ENCODE measurements at places on chromosomes 13 and 19.

- peak; percentile 66 for DNase-seq
Observed at GRCh38 chr13:24247016-24247415, 62.4 kb upstream of the C1QTNF9 start.

DNA sequence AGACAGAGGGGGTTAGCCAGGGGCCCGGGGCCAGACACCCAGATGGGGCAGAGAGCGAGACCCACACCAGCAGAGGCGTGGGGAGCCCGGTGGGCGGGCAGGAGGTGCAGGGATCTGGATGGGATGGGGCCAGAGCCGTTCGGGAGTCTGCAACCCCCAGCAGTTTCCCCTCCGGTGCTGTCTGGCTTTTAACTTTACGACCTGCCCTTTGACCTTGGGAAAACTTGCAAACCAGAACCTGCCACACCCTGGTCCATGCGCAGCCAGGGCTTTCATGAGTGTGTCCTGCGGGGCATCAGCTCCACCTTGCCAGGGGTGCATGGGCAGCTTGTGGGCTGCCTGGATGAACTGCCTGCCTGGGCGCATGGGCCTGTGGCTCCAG lies 9.8 kb downstream of the JOSD2 start:
- no peak for DNase-seq

- DNase-seq = no peak
Observed at GRCh38 chr13:43939086-43939485, 59.4 kb downstream of the LACC1 start.

- no peak for DNase-seq
Observed at GRCh38 chr13:105878119-105878700, 657.3 kb downstream of the EFNB2 start.

DNA sequence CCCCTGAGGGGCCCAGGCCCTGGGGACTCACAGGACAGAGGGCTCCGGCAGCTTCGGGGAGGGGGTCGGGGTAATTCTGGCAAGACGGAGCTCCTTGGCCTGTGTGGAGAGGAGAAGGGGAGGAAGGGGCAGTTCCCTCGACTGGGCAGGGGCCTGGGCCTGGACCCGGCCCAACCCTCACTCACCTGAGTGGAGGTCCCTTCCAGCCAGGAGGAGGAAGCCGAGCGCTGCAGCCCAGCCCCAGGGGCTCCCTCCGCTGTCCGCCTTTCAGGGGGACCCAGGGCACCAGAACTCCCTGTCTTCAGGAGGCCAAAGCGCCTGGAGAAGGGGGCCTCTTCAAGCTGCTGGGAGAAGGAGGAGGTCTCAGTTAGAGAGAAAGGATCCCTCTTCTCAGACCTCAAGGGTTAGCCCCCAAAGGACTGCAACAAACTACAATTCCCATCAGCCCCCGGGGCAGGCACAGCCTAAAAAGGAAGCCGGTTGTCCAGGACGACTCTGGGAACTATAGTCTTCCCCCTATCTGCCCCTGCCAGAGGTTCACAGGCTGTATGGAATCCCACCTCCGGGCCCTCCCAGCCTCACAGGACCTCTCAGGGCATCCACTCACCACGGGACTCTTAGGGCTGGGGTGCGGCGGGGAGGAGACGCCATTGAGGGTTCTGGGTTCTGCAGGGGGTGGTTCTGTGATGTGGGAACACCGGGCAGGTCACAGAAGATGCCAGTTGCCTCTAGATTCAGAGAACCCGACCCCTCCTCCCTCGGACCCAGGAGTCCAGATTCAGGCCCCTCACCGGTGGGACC lies 19.8 kb downstream of the EPS8L1 start:
- DNase-seq = no peak

DNA sequence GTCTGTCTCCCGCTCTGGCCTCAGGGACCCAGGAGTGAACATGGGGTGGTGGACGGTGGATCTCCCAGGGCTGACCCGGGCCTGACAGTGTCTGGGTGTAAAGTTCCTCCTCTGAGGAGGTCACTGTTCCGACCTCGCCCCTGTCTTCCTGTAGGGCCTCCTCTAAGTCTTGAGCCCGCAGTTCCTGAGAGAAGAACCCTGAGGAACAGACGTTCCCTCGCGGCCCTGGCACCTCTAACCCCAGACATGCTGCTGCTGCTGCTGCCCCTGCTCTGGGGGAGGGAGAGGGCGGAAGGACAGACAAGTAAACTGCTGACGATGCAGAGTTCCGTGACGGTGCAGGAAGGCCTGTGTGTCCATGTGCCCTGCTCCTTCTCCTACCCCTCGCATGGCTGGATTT lies at the start of gene SIGLEC9:
Gene SIGLEC9, plus strand, starts transcription at position 178 of the 400 bp plus-strand sequence. Its CDS starts 69 bp downstream, at position 247.
- no peak for DNase-seq

- no peak for DNase-seq
Observed at GRCh38 chr13:46142776-46143175, 37.9 kb upstream of the CPB2 start.

DNA sequence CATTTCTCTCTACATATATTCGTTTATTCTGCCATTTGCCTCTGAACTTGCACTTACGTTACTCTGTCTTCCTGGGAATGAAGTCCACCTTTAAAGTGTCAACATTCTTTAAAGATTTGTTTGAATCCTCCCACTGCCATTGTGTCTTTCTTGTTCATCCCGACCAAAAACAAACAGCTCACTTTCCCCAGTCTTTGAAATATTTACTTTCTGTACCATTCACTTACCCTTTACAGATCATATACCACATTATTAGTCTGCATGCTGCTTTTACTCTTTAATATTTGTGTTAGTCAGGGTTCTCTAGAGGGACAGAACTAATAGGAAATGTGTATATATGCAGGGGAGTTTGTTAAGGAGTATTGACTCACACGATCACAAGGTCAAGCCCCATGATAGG lies 176.6 kb upstream of the STARD13 start:
- DNase-seq = no peak

DNA sequence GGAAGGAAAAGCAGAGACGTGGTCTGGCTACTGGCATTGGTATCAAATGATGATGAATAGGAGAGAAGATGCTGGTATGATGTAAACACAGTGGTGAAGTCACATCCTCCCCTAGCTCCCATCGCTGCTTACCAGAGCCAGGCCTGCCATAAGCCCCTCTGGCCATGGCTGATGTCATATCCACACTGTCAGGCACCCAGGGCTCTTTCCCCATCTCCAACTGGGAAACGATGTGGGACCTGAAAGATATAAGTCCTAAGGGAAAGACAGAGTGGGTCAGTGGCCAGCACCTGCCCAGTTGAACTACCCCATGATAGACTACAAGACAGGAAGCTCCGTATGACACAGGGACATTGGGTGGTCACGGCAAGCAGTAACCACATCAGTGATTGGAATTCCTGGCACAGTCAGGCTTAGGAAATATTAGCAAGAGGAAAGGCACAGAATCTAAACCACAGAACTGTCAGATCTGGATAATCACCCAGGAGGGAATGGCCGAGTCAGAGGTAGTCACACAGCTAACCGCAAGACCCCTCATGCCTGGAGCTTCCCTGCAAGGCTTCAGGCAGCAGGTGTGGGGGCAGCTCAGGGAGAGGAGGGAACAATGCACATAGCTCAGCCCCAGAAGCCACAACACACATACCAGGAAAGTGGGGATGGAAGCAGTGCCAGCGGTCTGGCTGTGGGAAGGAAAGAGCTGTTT lies 3.8 kb downstream of the ZNF792 start:
- no peak for DNase-seq

GRCh38 chr19:4303819-4304537 lies 420 bp upstream of the FSD1 start:
- DNase-seq = no peak

DNA sequence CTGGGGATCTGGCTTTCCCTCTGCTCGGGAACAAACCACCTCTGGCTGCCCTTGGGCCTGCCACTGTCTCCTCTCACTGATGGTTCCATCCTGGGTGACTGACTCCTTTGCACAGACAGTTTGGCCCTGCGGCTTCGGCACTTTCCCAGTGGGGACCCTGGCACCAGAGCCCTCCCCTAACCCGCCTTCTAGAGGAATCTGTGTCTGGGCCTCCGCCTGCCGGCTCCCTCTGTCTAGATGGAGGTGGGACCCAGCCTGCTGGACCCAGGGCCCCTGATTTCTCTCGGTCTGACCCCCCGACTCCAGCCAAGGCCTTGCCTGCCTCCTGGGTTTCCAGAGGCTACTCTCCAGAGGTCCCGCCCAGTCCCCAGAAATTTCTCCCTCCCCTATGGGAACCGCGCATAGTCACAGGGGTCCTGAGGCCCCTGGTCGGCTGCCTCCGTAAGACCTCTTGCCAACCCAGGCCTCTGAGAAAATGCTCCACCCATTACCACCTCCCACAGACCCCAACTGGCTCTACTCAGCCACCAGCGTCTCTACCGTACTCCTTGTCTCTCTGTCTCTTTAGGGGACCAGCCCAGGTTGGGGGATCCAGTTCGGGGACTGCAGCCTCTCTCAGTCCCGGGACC lies 2.7 kb downstream of the CCDC106 start:
- DNase-seq = no peak

GRCh38 chr13:45678282-45678681 lies 23.8 kb upstream of the CBY2 start:
- DNase-seq = no peak

DNA sequence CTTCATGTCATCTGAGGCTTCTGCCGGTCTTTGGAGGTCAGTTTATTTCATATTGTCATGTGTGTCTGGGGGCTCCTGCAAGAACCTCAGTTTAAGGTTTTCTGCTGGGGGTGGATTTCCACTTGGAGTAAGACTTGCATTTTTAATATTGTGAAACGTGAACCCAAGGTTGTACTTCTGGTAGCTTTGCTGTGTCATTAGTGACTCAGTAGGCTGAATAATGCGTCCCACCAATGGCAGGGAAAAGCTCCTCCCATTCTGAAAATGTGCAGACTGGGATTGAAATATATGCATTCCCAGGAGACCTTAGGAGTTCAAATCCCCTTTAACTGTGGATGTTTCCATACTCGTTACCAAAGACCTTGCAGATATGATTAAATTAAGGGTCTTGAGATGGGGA lies 46.2 kb downstream of the ING1 start:
- DNase-seq = no peak

DNA sequence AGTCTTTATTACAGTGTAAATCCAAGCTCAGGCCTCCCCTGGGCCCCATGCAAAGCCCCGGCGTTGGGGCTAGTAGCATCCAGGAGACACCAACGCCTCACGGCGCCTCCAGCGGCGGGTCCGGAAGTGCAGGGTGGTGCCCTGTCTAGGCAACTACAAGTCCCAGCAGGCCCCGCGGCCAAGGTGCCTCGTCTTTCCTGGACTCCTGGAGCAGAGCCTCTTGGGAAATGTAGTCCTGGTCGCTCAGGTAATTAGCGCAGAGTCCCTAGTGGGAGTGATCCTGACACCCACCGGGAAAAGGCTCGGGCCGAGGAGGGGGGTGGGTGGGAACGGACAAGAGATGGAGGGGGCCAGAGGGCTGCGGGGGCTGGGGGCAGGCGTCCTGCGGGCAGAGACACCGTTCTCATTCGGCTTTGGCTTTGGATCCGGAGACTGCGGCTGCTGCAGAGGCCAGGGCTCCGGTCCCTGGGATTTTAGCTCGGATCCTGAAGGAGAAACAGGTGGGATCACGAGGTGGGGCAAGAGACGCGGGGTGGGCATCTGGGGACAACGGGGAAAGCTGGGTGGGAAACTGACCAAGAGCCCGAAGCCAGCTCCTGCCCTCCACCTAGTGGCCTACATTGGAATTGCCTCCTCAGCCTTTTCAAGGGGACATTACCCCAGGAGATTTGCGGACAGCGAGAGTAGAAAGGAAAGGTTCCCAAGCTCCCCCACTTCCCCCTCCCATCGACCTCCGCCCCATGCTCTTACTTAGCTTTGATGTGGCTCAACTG lies 11.4 kb downstream of the RTN2 start:
- DNase-seq = peak; percentile 94

DNA sequence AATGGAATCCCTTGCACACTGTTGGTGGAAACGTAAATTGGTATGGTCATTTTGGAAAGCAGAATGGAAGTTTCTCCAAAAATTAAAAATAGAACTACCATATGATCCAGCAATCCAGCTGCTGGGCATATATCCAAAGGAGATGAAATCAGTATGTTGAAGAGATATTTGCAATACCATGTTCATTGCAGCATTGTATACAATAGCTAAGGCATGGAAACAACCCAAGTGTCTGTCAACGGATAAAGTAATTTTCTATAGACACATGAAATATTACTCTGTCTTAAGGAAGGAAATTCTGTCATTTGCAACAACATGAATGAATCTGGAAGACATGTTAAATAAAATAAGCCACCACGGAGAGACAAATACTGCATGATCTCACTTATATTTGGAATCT lies 124.7 kb downstream of the GPC5 start:
- DNase-seq = no peak

DNA sequence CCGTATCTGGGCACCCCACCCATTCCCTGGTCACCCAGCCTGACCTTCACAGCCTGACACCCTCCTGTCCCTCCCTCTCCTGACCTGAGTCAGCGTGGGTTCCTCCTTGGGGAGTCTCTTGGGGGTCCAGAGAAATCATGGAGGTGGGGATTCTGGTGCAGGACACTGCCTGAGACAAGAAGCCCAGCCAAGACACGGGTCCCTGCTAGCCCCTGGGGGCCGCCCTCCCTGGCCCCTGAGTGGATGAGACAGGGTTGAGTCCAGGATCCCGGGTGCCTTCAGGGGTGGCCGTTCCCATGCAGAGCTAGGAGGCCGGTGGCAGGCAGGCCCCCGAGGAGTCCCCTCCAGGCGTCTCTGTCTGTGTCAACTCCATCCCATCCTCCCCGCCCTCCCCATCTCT lies 1.6 kb downstream of the MAP2K7 start:
- DNase-seq = no peak

GRCh38 chr19:16325641-16326400 lies 1.2 kb downstream of the KLF2 start:
- no peak for DNase-seq

- no peak for DNase-seq
Observed at GRCh38 chr19:3712663-3713611, 4.8 kb downstream of the TJP3 start.

- no peak for DNase-seq
Observed at GRCh38 chr19:37803249-37803840, 24.0 kb upstream of the ZNF573 start.

GRCh38 chr13:27034678-27035111 lies 136.9 kb downstream of the USP12 start:
- DNase-seq = no peak

- peak; percentile 75 for DNase-seq
Observed at GRCh38 chr13:71867131-71867814, at the start of gene DACH1. Gene DACH1 (minus strand): TSS chr13:71867204.

DNA sequence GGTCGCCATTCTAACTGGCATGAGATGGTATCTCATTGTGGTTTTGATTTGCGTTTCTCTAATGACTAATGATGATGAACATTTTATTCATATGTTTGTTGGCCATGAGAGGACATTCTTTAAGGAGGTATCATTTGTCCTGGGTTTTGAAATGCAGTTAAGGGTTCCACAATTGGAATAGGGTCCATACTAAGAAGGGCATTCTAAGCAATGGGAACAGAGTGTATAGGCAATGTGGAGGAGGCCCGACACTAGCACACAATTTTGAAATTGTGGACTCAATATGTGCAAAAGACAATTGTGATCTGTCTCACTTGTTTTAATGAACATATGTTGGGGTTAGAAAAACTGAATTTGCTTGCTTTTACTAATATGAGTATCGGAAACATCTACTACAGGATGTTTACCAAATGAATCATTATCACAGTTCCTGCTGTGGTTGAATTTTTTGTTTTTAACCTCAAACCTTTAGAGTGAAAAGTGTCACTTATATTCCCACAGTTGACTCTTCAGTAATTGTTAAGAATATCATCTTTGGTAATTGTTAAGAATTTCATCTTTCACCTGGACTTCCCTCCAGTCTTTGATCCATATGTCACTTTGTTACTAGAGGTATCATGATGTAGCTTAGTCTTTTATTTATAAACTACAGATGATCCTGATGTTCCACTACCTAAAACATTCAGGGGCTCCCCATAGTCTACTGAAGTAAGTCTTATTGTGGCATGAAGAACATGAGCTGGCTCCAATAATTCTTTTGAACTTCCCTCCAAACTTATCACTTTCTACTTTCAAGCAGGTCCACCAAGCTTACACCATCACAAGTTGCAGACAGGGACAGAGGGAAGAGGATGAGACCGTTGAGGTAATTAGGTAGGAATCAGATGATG lies 109.7 kb upstream of the KLF12 start:
- no peak for DNase-seq
